ENCODE measurements at places on chromosomes 2 and 18.

- DNase-seq, result no peak
Measured at GRCh38 chr2:67829470-67829869, 233.3 kb downstream of the C1D start.

- DNase-seq, result no peak
Measured at GRCh38 chr2:216551234-216552068, 52.8 kb downstream of the RPL37A start.

DNA sequence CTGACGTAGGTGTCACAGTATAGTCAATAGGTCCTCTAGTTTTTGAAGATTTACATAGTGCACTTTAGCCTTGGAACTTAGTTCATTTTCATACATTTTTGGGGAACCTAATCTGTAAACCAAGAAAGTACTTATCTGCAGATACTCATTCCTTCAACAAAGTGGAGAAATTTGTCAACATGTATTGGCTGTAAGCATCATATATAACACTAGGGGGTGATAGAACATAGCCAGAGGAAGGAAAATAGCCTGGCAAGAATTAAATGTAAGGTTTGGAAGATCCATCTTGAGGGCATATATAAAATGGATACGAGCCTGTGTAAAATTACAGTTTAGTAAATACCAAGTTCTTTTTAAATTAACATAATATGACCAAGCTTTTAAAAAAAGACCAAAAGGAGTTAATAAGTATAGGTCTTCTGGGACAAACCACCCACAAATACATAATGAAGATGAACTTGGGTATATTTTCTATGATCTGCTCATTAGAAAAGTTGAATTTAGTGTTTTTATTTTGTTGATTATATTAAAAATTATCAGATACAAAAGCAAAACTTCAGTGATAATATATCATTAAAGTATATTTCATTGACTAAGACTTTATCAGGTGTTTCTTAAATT lies 18.2 kb downstream of the RPL37A start:
- DNase-seq, result peak; percentile 42

DNA sequence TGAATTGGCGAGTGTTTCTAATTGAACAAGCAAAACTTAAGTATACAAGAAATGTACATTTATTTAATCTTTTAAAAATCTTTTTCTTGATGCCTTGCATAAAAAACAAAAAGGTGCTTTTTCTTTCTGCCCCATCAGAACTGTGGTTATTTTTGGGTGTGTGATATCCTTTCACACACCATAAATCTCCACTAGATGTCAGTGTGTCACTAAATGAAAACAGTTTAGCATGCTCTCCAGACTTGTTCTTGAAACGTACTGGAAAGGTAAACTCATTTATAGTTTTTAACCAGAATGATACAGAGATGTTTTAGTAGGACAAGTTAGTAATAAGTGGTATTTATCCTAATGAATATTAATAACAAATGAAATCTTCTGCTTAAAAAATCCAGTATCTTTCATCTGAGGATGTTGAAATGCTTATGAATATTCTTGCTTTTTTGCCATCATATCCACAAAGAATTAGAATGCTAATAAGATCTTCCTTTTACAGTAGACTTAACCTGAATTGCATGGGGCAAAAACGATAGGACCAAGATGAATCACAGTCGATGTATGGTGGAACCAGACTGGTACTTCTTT lies 96.8 kb downstream of the UBE2E3 start:
- DNase-seq, result peak; percentile 55

- no peak for DNase-seq
Measured at GRCh38 chr18:43192408-43192807, 76.9 kb upstream of the RIT2 start.

- no peak for DNase-seq
Measured at GRCh38 chr2:161228511-161229240, 68.4 kb downstream of the TANK start.

DNA sequence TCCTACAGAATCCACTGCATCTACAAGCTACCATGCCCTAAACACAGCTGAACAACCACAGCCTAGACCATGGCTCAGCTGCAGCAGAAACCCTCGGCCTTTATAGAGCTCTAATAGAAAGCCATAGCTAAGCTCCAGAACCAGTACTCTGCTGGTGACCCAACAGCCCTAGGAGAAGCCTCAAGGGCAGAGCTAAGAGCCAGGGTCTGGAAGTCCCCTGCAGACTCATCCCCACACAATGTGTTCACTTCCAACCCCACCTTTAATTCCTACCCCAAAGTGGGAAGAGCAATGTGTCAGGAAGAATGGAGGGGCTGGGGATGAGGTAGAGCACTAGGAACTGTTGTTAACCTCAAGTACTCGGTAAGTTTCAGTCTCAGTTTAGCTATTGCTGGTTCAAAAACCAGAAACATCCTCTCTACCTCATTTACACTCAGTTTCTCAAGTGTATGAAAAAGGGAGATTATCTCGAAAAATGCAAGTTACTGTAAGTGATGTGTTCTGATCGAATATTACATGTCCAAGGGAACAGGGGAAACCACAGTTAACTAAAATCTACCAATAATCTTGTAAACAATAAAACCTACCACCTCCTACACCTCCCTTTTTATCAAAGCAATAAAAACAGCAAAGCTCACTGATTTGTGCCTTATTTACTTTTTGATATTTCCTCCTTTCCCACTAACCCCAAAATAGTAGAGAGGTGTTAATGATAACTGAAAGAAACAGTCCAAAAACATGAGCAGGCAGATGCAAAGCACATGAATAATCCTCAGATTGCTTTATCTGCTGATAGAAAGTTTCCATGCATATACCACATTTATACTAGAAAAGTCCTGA lies 36.2 kb downstream of the THADA start:
- no peak for DNase-seq

DNA sequence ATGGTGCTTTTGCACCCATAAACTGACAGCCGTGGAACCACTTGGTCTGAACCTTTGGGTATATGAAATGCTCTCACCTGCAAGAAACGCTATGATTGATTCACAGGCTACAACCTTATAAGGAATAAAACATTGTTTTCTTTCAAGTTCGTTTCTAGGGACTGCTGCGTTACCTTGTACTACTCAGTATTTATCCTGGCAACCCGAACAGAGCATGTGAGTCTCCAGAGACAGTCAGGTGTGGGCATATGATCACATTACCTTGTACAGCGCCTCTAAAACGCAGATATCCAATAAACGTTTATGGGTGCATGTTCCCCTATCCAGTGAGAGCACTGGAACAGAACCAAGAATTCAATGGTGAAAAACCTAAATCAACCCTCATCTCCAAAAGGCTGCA lies 1.7 kb downstream of the CCBE1 start:
- DNase-seq, result no peak

- no peak for DNase-seq
Measured at GRCh38 chr2:53784436-53784835, 2.3 kb downstream of the ASB3 start.

DNA sequence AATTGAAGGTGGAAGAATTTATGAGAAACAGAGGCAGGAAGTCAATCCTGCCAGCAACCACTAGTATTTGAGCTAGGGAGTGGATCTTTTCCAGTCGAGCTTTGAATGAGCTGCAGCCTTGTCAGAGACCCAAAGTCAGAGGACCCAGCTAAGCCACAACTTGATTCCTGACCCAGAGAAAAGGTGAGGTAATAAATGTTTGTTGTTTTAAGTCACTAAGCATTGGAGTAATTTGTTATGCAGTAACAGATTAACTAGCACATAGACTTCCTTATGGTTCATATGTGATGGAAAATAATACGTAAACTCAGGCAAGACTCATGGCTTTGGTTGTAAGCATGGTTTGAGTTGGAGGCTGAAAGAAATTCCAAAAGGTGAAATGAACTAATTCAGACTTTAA lies 21.6 kb downstream of the EFEMP1 start:
- DNase-seq, result no peak

- DNase-seq, result no peak
Measured at GRCh38 chr2:201631041-201631440, 12.3 kb downstream of the TMEM237 start.

DNA sequence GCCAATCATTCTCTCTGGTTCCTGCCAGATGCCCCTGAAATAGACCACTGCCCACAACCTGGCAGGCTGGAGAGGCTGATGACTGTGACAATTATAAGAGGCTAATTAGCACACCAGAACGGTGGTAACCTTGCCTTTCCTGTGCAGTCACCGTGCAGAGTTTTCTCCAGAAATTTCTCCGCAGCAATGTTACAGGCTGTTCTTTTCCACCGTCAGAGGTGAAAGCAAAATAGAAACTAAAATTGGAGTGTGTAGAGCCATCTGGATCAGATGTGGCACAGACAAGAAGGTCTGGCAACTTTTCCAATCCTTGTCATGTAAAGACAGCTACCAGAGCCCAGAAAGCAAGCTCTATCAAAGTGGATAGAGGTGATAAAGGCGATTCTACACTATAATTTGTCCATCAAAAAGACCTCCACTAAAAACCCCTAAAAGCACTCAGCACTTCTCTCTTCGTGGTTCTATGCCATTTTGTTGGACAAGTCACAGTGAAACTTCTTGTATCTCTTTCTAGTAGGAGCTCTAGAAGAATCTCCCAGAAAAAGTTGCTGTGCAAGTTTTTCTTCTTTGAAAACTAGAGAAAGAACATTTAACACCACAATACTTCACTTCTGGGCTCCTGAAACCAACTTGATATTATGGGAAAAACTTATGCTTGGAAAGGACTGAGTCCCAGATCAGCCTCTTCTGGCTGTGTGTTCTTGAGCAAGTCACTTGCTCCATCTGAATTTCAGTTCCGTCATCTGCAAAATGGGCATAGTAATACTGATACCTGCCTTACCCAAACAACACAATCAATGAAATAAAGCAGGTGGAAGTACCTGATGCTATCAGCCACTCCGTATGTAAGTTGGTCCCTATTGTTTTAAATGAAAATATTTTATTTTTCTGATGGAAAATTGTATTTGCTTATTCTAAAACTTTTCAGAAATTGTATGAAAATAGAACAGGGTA lies 295.6 kb upstream of the DLGAP1 start:
- DNase-seq, result no peak

GRCh38 chr18:35088921-35089320 lies 47.7 kb downstream of the MAPRE2 start:
- DNase-seq, result no peak

- DNase-seq, result no peak
Measured at GRCh38 chr2:37323781-37324535, 675 bp downstream of the PRKD3 start.

- DNase-seq, result no peak
Measured at GRCh38 chr2:33903215-33903614, 304.1 kb upstream of the FAM98A start.
